ENCODE measurements at places on chromosomes 2 and 18. TPM values are rescaled to one million over a fixed set of nuclear protein-coding genes. Genes with fewer than 3 reads are reported as not detected.

The TWIST2 gene
- total RNA-seq, result 5.4 TPM

DNA sequence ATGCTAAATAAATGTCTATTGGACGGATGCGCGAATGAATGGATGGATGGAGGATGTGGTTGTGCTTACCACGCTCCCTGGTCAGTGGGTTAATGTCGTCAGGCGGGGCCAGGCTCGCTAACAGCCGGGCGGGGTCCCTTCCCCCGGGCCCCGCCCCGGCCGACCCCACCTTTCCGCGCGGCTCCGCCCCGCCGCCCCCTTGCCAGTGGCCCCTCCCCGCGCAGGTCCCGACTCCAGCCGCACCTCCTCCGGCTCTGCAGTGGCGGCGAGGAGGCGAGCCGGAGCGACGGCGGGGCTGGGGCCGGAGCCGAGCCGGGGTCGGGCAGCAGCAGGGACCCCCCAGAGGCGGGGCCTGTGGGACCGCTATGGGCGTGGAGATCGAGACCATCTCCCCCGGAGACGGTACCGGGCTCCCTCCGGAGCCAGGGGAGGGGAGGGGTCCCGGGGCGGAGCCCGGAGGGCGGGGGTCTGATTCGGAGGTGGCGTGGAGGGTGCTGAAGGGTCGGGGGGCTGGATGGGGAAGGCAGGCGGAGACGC lies at the start of gene FKBP1B:
FKBP1B (plus strand) TSS at position 257 of the 537 bp plus-strand sequence; CDS start at position 366, 109 bp downstream.
- no peak for DNase-seq

GRCh38 chr2:54604871-54605270 lies 118.6 kb upstream of the EML6 start:
- DNase-seq, result no peak

DNA sequence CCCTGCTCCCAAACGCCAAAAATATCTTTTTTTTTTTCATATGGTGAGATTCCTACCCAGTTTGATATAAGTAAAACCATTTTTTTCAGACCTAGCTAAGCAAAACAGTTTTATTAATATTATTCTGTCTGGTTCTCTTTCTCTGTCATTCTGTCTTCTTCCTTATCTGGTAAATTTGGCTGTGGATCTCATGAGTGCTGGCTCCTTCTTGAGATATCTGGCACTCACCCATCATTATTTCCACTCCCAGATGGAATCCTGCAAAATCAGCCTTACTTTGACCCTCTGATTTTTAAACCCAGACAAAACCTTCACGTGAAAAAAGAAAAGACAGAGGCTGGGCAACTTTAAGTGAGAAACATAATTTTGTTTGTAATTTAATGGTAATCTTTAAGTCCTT lies 373.6 kb downstream of the NYAP2 start:
- no peak for DNase-seq

The SERPINB4 gene
- total RNA-seq, result not detected

DNA sequence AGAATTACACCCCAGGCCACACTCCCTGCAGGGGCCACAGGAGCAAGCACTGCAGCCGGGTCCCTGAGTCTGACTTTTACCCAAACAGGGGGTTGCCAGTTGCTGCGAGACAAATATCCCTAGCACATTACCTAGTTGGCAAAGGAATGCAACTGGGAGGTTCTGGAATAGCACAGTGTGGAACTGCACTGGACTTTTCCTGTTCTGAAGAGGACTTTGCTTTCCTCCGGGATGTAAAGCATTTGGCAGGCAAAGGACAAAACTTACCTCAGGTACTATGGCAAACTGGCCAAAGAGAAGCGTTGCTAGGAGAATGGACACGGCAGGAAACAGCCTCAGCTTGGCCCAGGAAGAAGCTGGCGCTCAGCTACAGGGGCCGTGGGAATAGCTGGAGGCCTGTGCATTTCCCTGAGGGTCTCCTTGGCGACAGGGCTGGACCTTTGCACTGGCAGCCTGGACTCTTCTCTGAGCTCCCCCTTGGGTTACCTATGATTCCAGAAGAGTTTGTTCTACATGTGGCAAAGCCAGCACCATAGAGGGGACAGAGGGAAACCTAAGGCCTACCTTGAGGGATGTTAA lies 45.0 kb downstream of the BCL11A start:
- DNase-seq, result no peak

- DNase-seq, result no peak
Observed at GRCh38 chr18:27728659-27729058, 448.3 kb downstream of the CDH2 start.

The C2orf78 gene
- total RNA-seq, result not detected

DNA sequence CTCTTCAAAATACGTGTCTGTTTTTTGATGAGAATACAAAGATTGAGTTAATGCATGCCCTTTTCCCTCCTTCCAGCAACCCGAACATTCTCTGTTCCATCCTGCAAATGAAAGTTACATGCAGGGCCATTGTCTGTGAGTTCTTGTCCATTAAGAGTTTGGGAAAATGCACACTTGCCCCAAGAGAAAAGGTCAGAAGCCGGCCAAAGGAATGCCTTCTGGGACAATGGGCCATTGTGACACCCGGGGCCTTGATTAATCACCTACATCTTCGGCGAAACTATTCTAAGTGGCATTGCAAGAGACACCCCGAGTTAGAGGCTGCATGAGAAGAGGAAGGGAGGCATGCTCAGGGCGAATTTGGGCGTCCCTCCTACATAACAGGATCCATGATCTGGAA lies 73.7 kb upstream of the COPS8 start:
- no peak for DNase-seq

- DNase-seq, result no peak
Observed at GRCh38 chr2:30653847-30654246, 153.4 kb downstream of the CAPN13 start.

DNA sequence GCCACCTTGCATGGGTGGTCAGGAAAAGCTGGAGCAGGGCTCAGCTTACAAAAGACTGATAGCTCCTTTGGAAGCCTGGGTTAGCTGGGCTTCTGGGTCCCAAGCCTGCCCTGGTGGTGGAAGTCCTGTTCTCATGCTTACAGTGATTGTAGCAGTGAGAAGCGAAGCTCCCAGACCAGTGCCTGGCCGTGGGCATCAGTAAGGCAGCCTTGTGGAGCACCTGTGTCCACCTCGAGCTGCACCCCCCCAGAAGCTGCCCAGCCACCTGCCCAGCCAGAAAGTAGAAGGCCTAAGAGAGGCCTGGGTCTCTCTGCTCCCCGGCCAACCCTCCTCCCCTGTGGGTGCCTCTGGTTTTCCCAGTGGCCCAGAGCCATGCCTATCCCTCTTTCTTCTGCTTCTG lies 10.5 kb downstream of the GLI2 start:
- DNase-seq, result no peak

GRCh38 chr2:66443979-66444861 lies 9.3 kb downstream of the MEIS1 start:
- DNase-seq, result no peak

DNA sequence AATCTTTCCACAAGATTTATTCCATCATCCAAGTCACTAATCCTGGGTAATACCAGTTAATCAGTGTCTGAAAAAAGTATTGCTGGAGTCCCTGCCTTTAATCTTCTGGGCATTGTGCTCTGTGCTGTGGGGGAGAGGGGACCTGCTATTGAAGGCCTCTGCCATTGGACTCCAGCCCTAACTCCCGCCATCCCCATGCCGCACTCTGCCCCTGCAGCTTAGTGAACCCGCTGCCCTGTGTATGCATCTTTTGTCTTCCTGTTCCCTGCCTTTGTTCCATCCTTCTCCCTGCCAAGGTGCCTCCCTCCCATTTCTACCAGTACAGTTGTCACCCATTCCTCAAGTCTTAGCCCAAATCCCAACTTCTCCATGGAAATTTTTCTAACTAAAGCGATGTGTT lies 113.8 kb upstream of the EPAS1 start:
- no peak for DNase-seq

- no peak for DNase-seq
Observed at GRCh38 chr18:37012452-37012851, 183.5 kb downstream of the KIAA1328 start.

DNA sequence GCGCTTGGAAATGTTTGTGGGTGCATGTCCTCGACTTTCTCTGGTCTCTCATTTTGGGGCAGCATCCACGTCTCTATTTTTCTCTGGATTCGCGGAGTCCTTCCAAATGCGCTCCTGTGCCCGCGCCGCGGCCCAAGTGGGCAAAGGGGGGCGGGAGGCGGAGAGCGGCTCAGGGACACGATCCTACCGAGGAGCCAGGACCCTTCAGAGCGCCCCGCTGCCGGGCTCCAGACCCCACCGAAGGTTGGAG lies 990 bp downstream of the EPAS1 start:
- DNase-seq, result no peak

- no peak for DNase-seq
Observed at GRCh38 chr2:170680172-170680941, 34.8 kb upstream of the SP5 start.

DNA sequence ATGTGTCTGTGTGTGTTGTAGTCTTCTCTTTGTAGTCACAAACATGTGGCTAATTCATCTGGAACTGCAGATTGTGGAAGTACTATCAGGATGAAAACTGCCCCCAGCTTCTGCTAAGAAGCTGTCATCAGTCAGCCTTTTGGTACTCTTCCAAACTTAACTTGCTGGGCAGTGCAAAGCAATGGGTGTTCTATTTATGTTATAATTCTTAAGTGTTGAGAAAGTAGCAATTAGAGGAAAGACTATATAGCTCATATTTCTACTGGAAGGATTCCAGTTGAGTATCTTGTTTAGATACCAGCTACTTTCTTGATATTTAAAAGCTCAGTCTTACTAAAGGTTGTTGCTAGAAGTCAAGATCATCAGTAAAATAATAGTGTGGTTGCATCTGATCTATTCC lies 52.1 kb downstream of the SLC38A11 start:
- DNase-seq, result no peak

- no peak for DNase-seq
Observed at GRCh38 chr2:238636269-238637073, 209.7 kb downstream of the ASB1 start.

The PARD3B gene
- 13.5 TPM for total RNA-seq

The SCN9A gene
- total RNA-seq, result 0.33 TPM

- DNase-seq, result no peak
Observed at GRCh38 chr2:26740890-26741302, 23.2 kb upstream of the SLC35F6 start.

GRCh38 chr2:30679426-30680088 lies 127.7 kb downstream of the CAPN13 start:
- DNase-seq, result no peak

The SP5 gene
- total RNA-seq, result not detected

DNA sequence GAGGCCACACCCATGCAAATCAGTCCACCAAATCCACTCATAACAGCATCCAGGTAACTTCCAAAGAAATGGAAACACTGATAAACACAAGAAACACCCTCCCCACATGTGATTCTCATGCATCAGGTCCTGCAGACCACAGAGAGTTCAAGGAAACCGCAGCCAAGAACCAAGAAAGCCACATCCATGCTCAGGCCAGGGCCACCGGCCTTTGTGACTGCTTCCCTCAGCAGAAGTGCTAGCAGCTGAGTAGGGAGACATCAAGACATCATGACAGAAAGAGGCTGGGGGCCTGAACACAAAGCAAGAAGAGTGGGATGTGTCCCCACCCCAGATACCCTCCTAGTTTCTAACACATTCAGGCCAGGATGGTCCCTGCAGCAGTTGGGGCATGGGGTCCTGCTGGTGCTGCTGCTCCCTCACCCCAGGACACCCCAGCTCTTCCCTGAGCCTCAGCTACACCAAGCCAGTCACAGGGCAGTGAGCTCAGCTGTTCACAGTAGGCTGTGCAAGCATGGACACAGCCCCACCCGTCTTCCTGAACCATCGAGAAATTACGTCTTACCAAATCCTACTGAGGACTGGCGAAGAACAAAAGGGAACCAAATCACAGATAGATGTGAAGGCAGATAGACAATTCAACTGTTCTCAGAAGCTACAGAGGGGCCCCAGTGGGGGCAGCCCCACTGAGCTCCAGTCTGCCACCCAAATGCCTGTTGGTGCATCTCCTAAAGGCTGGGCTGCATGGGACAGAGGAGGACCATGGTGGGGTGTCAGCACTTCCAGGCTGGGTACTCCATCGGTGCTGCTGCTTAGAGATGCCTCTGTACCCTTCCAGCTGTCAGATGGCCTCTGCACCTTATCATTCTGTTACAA lies 60.9 kb downstream of the HDAC4 start:
- DNase-seq, result no peak

DNA sequence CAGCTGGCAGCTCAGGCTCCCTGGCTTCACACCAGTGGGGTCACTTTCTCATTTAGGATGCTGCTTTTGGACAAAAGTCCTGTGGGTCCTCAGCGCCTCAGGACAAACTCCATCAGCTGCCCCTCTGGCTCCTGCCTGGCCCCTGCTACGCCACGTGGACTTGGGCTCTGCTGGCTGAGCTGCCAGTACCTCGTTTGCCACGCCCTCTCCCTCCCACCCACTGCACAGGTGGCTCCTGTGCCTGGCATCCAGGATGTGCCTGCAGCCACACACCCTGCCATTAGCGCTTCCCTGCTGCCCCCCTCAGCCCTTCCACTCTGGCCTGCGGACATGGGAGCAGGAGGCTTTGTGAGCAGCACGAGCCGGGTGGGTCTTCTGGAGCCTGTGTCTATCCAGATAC lies 118.9 kb downstream of the ZNF236 start:
- DNase-seq, result no peak

The SETBP1 gene
- 3.7 TPM for total RNA-seq

DNA sequence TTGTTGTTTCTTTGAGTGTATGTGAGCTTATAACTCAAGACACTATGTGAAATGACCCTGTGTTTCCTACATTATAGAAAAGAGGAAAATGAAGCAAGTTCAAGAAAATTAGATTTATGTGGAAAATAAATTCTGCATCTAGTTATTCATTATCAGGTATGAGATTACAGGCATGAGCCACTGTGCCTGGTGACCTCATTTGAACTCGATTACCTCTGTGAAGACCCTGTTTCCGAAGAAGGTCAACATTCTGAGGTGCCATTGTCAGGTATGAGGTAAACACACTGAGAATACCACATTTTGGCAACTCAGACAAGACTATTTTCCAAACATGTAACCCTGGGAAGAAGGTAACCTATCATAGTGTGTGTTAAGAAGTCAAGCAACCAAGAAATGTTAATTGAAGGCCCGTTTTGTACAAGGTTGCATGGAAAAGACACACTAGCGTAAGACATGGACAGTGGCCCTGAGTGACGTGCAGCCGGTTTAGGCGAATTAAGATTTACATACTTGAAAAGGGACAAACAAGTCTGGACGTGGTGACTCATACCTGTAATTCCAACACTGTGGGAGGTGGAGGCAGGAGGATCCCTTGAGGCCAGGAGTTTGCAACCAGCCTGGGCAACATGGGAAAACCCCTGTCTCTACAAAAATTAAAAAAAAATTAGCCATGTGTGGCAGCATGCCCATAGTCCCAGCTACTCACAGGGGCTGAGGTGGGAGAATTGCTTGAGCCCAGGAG lies 186.6 kb downstream of the NEDD4L start:
- DNase-seq, result no peak

Measured in pulmonary artery endothelial cell (primary cell).